NK-92 treated with Interleukin-12 subunit alpha and Interleukin-12 subunit beta, amount 100 ng/mL, for 24 hours (cell line): ENCODE measurements at places on chromosomes 2 and 18.

- no peak for DNase-seq
Measured at GRCh38 chr2:41379496-41380221, 668.2 kb upstream of the PKDCC start.

DNA sequence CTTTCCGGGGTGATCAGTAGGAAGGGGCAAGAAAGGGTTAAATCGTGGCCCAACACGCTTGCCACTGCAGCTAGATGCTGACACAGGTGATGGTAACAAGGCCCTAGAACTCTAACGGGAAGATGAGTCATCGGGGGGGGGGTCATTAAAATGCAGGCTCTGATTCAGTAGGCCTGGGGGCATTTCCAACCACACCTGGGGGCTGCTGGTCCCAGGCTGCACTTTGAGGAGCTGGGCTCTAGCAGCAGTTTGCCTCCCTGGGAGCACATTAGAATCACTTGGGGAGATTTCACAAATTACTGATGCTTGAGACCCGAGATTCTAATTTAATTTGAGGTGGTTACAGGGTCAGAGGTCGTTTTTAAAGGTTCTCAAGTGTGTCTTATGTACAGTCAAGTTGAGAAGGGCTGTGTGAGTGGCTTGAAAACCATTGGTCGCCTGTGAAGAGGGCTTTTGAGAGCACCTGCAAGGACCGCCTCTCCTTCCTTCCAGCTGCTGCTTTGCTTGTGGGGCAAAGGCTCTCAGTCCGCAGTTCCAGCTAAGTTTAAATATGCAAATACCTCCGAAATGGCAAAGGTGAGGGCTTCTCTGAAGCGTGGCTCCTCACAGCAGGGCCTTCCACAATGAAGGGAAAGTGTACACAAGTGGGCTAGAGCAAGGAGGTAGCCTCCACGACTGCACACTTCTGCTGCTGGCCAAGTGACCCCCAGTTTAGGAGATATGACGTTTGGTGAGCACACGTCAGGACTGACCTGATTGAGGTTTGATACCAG lies 128.0 kb upstream of the MSH6 start:
- no peak for DNase-seq

GRCh38 chr2:45910473-45911060 lies 259.1 kb downstream of the PRKCE start:
- no peak for DNase-seq

- DNase-seq, result no peak
Measured at GRCh38 chr18:67242001-67242400, 274.5 kb downstream of the DSEL start.

DNA sequence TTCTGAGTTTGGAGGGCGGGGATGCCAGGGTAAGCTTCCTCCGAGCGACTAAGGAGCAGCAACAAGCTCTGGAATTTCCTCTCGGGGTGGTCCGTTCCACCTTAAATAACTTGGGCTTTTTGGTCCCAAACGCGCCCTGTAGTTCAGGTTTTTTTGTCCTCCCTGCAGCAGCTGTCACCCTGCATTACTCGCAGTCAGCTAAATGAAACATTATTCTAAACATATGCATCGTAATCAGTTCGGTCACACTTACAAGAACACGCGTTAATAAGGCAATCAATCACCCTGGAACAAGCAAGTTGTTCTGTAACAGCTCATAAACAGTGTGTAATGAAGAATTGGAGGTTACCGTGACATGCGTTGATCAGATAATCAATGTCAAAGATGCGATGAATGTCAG lies 8.3 kb downstream of the EVX2 start:
- DNase-seq, result no peak

- no peak for DNase-seq
Measured at GRCh38 chr2:41698678-41699422, 349.0 kb upstream of the PKDCC start.

- no peak for DNase-seq
Measured at GRCh38 chr18:7748251-7749007, 181.3 kb downstream of the PTPRM start.

DNA sequence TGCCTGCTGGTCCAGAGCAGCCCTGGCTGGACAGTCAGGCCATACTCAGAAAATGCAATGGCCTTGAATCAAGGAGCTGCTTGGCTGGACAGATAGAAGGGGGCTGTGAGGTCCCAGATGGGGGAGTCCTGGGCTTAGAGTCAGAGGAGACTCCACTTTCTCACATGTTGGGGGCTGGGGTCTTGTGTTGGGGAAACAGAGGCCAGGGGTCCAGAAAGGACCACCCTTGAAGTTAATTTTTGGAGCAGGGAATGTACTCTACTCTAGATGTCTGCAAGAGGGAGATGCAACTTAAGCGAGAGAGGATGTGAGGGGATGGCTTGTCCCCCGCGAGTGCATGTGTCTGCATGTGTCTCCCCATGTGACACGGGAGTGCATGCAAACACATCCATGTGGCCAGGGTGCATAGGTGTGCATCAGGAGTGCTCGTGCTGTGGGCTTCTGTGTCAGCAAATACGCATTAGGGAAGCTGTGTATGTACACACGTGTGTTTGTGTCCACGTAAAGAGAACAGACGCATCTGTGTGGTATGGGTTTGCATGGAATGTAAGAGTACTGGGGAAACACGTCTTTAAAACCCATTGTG lies 303.2 kb downstream of the MYCN start:
- no peak for DNase-seq

GRCh38 chr2:237879991-237880560 lies 20.7 kb downstream of the RAMP1 start:
- no peak for DNase-seq

- no peak for DNase-seq
Measured at GRCh38 chr18:44495151-44495550, 185.5 kb upstream of the SETBP1 start.
